Ovary (tissue), 10 donors: ENCODE measurements at places on chromosomes 16 and 17.

DNA sequence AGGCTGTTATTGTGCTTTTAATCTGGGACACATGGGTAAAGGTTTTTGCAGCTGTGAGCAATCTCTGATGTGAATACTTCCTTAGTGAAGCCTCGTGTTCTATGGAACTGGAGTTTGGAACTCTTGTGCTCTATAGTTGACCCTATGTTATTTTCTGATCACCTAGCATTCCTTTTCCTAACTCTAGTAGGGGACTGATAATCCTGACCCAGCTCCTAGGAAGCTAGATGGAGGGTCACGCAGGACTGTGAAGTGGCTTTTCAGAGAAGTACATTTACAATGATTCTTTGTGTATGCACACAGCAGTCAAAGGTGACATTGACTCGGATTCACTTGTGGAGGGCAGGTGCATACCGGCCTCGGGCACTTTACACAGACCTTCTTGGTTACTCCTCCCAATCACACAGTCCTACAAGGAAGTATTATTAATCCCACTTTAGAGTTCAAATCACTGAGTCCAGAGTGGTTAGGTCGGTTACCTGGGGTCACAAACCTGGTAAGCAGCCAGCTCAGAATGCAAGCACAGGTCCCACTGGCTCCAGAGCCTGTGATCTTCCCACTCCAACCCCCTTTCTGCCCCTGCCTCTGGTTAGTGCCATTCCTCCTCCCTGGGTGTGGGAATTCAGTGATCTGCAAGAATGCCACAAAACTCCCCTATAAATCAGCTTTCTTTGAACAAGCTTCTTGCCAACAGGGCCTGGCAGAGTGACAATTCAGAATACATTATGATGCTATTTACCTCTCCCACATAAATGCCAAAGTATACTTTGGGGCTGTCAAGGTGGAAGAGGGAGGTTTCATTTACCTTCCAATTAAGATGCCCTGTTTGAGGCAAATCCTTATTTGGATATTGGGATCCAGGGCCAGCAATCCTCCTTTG, 7.1 kb downstream of the CHD9NB start:
- no peaks in the 10 kb centered on the region for H3K36me3 ChIP-seq
- no peak for DNase-seq
- H3K27ac ChIP-seq: no peak overlapping the region
- H3K4me3 ChIP-seq: no peak overlapping the region

DNA sequence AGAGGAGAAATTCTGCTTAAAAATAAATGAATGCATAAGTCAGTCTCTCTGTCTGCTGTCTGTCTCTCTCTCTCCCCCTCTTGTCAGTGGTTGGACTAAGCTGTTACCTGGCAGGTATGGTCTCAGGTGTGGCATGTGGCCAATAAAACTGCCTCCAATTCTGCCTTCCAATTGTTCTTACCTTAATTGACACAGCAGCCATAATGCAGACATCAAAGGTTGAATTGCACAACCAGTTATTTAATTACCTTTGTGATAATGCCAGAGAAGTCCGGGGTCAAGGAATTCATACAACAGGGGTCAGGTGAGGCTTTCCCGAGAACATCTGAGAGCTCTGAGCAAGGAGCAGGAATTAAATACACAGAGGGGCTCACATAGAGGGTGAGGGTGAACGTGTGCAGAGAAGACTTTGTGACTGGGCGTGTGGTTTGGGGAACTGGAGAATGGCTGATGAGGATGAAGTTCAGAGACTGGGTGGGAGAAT, 78.8 kb upstream of the CDYL2 start:
- no peaks in the 10 kb centered on the region for H3K4me1 ChIP-seq
- no peak overlapping the region for H3K4me3 ChIP-seq
- DNase-seq: no peak

- DNase-seq: no peak
- no peaks in the 10 kb centered on the region for H3K27me3 ChIP-seq
- H3K36me3 ChIP-seq: no peaks in the 10 kb centered on the region
- no peak overlapping the region for H3K4me3 ChIP-seq
- H3K4me1 ChIP-seq: no peaks in the 10 kb centered on the region
Measured at GRCh38 chr17:17391668-17392370, 85.0 kb upstream of the MED9 start.

DNA sequence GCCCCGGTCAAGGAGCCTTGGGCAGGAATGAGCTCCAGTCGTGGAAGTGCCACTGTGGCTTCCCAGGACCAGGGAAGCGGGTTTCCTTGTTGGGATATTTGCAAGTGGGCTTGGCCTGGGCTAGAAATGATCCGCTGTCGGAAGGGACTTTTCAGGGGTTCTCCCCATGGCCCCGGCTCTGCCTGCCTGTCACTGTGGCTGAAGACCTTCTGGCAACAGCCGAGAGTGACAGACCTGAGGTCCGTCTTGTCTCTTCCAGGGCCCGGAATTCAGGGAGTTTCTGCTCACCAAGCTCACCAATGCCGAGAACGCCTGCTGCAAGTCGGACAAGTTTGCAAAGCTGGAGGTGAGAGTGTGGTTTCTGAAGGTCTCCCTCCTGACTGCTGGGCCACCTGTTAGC, 57.7 kb downstream of the OR1D5 start:
- H3K27me3 ChIP-seq: no peaks in the 10 kb centered on the region
- H3K4me3 ChIP-seq: no peak overlapping the region
- H3K4me1 ChIP-seq: peaks cover 11% of the 10 kb centered on the region

GRCh38 chr17:33196883-33197282, 96.2 kb downstream of the ASIC2 start:
- DNase-seq: no peak
- no peak overlapping the region for H3K27ac ChIP-seq
- H3K27me3 ChIP-seq: no peaks in the 10 kb centered on the region
- no peaks in the 10 kb centered on the region for H3K4me1 ChIP-seq
- no peak overlapping the region for H3K4me3 ChIP-seq

- no peaks in the 10 kb centered on the region for H3K4me1 ChIP-seq
- no peak overlapping the region for H3K4me3 ChIP-seq
- H3K27ac ChIP-seq: no peak overlapping the region
- no peaks in the 10 kb centered on the region for H3K27me3 ChIP-seq
- no peaks in the 10 kb centered on the region for H3K36me3 ChIP-seq
Measured at GRCh38 chr16:79409978-79410377, 190.6 kb downstream of the MAF start.

- no peaks in the 10 kb centered on the region for H3K4me1 ChIP-seq
- no peaks in the 10 kb centered on the region for H3K27me3 ChIP-seq
- H3K4me3 ChIP-seq: no peak overlapping the region
- no peak overlapping the region for H3K27ac ChIP-seq
Measured at GRCh38 chr17:63611354-63611753, 10.7 kb downstream of the TACO1 start.
